Natural killer cell (primary cell): ENCODE measurements at places on chromosomes 1 and 21. TPM values are rescaled to one million over a fixed set of nuclear protein-coding genes. Genes with fewer than 3 reads are reported as not detected.

DNA sequence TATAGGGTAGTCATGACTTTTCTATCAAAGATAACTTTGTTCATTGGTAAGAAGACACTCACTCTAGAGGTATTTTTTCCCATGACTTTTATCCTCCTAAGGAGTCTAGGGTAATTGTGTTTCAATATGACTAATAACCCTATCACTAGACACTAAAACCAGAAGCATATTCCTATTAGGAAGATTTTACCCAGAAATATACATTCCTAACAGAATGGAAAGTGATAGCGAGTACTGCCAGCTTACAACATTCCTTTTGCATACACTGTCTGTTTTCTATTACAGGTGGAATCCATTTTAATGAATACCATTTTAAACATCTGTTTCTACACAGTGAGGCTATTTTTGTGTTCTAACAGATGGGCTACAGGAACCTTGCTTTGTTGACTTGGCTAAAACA lies 31.4 kb upstream of the C1orf185 start:
- no peaks in the 10 kb centered on the region for H3K27me3 ChIP-seq
- H3K36me3 ChIP-seq = no peaks in the 10 kb centered on the region
- no peak for DNase-seq
- no peaks in the 10 kb centered on the region for H3K4me1 ChIP-seq

DNA sequence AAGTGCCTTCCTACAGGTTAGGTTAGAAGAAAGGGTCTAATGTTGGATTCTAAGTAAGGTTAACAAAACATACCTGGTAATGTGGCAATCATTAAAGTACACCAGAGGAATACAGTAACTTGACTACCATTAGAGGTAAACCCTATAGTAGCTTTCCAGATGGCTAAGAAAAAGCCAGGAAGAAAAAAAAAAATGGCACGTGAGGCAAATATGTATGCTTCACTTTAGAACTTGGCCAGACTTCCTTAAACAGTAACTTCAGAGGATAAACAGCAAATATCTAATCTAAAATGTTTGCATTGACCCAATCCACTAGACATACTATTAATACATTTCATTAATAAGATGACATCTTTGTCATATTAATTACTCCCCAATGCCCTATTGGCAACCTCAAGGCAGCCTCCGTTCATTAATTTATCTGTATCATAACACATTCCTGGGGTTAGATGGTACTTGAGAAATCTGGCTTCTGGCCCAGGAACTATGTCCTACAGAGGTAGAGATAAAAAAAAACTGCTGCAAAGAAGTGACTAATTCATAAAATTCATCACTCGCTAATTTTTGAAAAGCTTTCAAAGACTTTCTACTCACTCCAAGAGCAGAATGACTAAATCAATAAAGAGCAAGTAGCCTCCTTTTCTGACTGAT lies 5.8 kb downstream of the DCAF8 start:
- peaks cover 6% of the 10 kb centered on the region for H3K4me1 ChIP-seq
- H3K27me3 ChIP-seq = no peaks in the 10 kb centered on the region
- no peak overlapping the region for H3K27ac ChIP-seq
- no peak overlapping the region for H3K4me3 ChIP-seq
- DNase-seq = no peak

DNA sequence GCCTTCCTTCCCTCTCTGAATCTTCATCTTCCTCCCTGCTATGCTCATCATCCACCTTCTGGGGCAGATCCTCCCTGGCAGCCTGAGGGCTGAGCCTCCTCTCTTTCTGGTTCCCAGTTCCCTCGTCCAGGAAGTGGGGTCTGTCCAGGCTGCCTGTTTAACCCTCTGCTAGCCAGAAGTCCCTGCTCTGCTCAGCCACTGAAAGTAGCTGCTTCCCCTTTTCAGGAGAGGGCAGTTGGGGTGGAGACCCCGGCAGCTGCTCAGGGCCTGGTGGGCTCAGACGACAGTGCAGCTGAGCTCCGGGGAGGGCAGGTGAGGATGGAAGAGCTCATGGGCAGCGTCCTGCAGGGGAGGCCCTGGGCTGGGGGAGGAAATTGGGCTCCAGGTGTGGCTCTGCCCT lies 43.1 kb upstream of the ETV3 start:
- DNase-seq = no peak
- H3K36me3 ChIP-seq = no peaks in the 10 kb centered on the region
- no peak overlapping the region for H3K4me3 ChIP-seq

GRCh38 chr1:203596673-203597210 lies 29.9 kb upstream of the ATP2B4 start:
- no peak overlapping the region for H3K27ac ChIP-seq
- H3K4me1 ChIP-seq = peaks cover 5% of the 10 kb centered on the region
- DNase-seq = no peak
- H3K27me3 ChIP-seq = no peaks in the 10 kb centered on the region

GRCh38 chr1:245325922-245326795 lies 171.4 kb downstream of the KIF26B start:
- no peak overlapping the region for H3K27ac ChIP-seq
- H3K27me3 ChIP-seq = no peaks in the 10 kb centered on the region
- no peak overlapping the region for H3K4me3 ChIP-seq

DNA sequence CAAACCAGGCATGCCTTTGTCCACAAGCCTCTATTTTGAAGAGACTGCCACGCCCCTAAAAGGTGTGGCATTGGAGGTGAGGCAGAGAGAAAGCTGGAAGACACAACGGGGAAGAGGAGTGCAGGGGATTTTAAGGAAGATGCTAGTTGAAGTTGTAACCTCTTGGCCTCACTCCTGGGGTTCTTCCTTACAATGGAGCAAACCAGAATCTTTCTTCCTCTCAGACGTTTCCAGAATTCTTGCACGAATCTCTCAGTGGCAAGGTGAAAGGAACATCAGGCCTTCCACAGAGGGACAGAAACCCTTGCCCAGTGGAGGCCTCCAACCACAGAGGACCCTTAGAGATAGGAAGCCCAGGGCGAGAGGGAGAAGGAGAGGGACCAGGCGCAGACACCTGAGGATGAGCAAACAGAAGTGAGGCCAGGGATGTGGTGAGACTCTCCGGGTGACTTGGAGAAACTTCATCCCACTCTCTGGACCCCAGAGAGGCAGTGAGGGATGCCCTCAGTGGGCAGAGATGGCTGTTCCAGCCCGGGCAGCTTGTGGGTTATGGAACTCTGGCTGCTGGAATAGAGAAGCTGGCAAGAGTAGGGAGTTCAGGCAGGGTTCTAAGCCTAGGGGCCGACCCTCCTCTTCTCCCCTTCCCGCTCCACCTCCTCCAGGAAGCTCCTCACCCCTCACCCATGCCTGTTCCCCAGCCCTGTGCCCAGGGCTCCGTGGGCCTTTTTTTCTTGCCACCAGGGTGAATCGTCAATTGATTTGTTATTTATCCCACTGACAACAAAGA lies 136.8 kb upstream of the RUNX3 start:
- no peaks in the 10 kb centered on the region for H3K27me3 ChIP-seq
- H3K4me1 ChIP-seq = peaks cover 71% of the 10 kb centered on the region
- no peak for DNase-seq
- peak overlapping the region; percentile 75 for H3K27ac ChIP-seq

GRCh38 chr1:155005076-155006011 lies 2.7 kb downstream of the ZBTB7B start:
- no peaks in the 10 kb centered on the region for H3K36me3 ChIP-seq
- peaks cover 84% of the 10 kb centered on the region for H3K4me1 ChIP-seq
- H3K27me3 ChIP-seq = no peaks in the 10 kb centered on the region

DNA sequence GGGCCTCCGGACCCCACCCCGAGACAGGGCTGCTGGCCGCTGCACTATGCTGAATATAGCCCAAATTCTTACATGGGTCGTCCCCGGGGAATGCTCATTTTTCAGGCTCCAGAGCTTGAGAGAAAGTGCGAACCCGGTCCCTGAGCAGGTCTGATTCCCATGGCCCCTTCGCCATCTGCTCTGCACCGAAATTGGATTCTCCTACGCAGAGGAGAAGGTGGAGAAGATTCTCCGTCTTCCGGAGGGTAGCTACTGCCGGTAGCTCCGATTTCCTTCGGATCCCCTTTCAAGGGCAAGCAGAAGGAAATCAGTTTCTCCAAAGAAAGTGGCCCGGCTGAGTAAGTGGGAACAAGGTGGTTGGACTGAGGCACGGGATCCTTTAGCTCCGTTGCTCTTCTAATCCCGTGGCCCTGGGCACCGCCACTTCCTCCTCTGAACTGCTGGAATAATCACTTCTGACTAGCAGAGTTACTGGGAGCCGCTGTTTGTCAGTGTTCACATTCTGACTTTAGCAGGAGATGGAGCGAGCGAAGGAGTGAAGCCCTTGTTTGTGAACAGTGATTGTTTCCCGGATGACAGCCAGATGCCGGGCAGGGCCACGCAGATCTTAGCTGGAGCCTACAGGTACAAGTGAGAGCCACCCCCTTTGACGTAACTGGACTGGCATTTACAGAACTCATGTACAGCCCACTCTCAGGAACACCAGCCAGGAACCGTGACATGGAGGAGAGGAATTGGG lies 1.1 kb upstream of the ZNF496 start:
- H3K27ac ChIP-seq = no peak overlapping the region
- no peak for DNase-seq
- peaks cover 21% of the 10 kb centered on the region for H3K4me1 ChIP-seq
- H3K27me3 ChIP-seq = no peaks in the 10 kb centered on the region

DNA sequence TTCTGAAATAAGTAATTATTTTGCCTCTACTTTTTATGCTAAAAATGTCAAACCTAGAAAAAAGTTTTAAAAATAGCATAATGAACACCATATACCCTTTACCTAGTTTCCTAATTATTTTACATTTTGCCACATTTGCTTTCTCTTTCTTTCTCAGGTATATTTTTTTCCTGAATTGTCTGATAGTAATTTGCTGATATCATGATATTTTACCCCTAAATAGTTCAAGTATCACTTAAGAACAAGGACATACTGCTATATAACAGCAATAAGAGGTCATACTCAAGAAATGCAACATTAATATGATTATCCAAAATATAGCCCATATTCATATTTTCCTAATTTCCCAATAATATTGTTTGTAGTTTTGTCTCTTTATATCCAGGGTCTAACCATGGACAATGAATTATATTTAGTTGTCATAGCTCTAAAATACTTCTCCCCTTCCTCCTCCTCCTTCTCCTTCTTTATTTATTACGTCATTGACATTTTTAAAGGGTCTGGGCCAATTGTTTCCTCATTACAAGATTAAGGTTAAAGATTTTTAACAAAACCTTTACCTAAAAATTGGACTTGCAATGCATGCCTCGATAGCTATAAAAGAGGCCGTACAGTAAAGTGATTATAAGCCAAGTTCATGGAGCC lies 20.3 kb upstream of the SMYD2 start:
- H3K4me3 ChIP-seq = no peak overlapping the region
- peaks cover 23% of the 10 kb centered on the region for H3K27me3 ChIP-seq
- DNase-seq = no peak
- no peak overlapping the region for H3K27ac ChIP-seq

DNA sequence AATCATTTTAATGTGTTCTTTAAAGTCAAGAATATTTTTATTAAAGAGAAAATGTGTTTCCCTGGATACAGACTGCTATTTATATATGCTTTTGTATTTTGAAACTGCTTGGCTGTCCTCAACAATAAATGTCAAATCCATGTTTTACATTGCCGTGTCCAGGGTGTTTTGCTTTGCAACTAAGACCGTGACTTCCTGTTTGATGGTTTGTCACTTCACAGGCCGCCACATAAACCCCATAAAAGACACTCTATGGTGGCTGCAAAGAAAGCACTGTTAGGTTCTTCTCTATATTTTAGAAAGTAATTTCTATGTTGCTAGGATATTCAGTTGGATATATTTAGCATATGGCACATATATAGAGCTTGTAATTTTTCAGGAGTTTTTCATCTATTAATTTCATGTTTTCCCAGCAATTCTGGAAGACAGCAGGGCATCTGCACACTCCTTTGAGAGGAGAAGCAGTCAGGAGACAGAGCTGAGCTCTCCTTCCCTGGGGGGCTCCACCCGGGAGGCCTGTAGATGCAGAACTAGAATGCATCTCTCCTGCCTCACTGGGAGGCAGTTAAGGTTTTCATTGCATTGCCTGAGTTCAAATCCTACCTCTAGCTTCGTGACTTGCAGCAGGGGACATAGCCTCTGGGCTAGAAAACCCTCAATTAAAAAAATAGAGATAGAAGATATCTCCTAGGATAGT lies 33.1 kb downstream of the PRDM2 start:
- peaks cover 34% of the 10 kb centered on the region for H3K4me1 ChIP-seq
- peak overlapping the region; percentile 87 for H3K27ac ChIP-seq
- DNase-seq = no peak
- no peaks in the 10 kb centered on the region for H3K36me3 ChIP-seq
- no peak overlapping the region for H3K4me3 ChIP-seq

- H3K4me1 ChIP-seq = peaks cover 21% of the 10 kb centered on the region
- peaks cover 67% of the 10 kb centered on the region for H3K36me3 ChIP-seq
- H3K27me3 ChIP-seq = no peaks in the 10 kb centered on the region
- no peak overlapping the region for H3K4me3 ChIP-seq
- peak overlapping the region; percentile 67 for H3K27ac ChIP-seq
These were observed 32.3 kb downstream of the PTPRC start for GRCh38 chr1:198671136-198671535.

DNA sequence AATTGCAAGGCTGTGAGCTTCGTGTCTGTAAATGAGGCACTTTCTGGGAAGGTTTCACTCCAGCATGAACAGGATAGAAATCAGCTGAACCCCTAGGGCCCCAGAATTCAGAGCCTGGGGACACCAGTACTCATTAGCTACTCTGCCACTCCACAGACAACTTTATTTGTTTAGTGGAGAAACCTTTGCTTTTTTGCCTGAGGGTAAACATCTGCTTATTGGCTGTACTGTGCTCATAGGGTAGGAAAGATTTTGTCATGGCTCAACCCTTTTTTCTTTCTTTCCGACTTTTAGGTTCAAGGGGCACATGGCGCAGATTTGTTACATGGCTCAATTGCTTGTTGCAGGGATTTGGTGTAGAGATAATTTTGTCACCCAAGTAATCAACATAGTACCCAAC lies 138.4 kb upstream of the BACE2 start:
- no peaks in the 10 kb centered on the region for H3K27me3 ChIP-seq
- no peak overlapping the region for H3K27ac ChIP-seq
- DNase-seq = no peak
- H3K4me1 ChIP-seq = no peaks in the 10 kb centered on the region

GRCh38 chr1:173009597-173009996 lies 41.1 kb downstream of the TNFSF18 start:
- H3K27me3 ChIP-seq = no peaks in the 10 kb centered on the region
- H3K4me1 ChIP-seq = no peaks in the 10 kb centered on the region
- no peak overlapping the region for H3K27ac ChIP-seq
- no peaks in the 10 kb centered on the region for H3K36me3 ChIP-seq
- H3K4me3 ChIP-seq = no peak overlapping the region

DNA sequence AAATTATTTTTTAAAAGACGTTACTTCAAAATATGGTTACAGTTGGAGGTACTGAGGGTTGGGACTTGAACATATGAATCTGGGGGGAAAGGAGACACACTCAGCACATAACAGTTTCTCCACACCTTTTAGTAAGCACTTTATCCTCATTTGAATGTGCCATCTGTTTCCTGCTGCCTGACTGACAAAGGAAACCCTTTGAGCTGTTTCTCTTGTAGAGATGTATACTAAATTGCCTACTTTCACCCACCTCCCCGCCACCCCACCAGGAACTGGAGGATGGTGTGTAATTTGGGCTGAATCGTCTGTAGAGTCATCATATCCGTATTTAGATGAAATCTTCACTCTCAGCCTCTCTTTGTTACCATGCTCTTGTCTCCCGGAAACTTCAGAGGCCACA lies 108.1 kb downstream of the KAZN start:
- no peaks in the 10 kb centered on the region for H3K4me1 ChIP-seq
- H3K27me3 ChIP-seq = no peaks in the 10 kb centered on the region
- no peak overlapping the region for H3K27ac ChIP-seq
- no peaks in the 10 kb centered on the region for H3K36me3 ChIP-seq
- no peak for DNase-seq
- H3K4me3 ChIP-seq = no peak overlapping the region

Gene SLAMF9
- total RNA-seq = not detected

Gene RGS8
- total RNA-seq = not detected

Gene SLAMF1
- total RNA-seq = 2.1 TPM

Gene HEYL
- total RNA-seq = not detected

Gene TMIGD3
- not detected for total RNA-seq

Gene CLCA1
- not detected for total RNA-seq

Gene SLC1A7
- total RNA-seq = 16.0 TPM

Gene PPM1J
- total RNA-seq = 0.26 TPM

Gene HSD3B1
- not detected for total RNA-seq

Gene DEPDC1
- total RNA-seq = not detected
